ENCODE measurements at places on chromosomes 12 and 14. TPM values are rescaled to one million over a fixed set of nuclear protein-coding genes. Genes with fewer than 3 reads are reported as not detected.

Gene SYNDIG1L
- total RNA-seq = not detected

Gene TMTC2
- total RNA-seq = 12.5 TPM

Gene AKAP5
- 1.3 TPM for total RNA-seq

Gene PRIM1
- 47.3 TPM for total RNA-seq

Gene HOXC6
- total RNA-seq = 10.7 TPM

Gene DUSP6
- 109 TPM for total RNA-seq

Gene PIANP
- total RNA-seq = 8.7 TPM

Gene LRRC43
- total RNA-seq = 1.1 TPM

Gene TAS2R43
- total RNA-seq = 0.47 TPM

Gene BDKRB1
- total RNA-seq = not detected

Gene KCNMB4
- 6.1 TPM for total RNA-seq

Gene IFNG-AS1
- total RNA-seq = not detected

Gene ERH
- total RNA-seq = 488 TPM

Gene KRT85
- not detected for total RNA-seq

Gene MOAP1
- 20.5 TPM for total RNA-seq

Gene MYO1A
- 0.40 TPM for total RNA-seq

Gene ARF6
- total RNA-seq = 55.8 TPM

Gene DLK1
- 4.4 TPM for total RNA-seq

Gene NOVA1
- total RNA-seq = 62.2 TPM

Gene GNB3
- total RNA-seq = 21.2 TPM

Gene TAS2R14
- total RNA-seq = 1.7 TPM

Gene SPIC
- total RNA-seq = not detected

Gene TMX1
- 61.9 TPM for total RNA-seq

Gene PTCSC3
- not detected for total RNA-seq

Gene RFLNA
- 2.1 TPM for total RNA-seq

Gene MFAP5
- total RNA-seq = not detected

Gene GPR132
- total RNA-seq = not detected

Gene TMEM119
- total RNA-seq = 0.72 TPM

Gene SCAF11
- 113 TPM for total RNA-seq

Gene KERA
- not detected for total RNA-seq

Gene IGFBP6
- 0.73 TPM for total RNA-seq

Gene LRCOL1
- total RNA-seq = 0.93 TPM

Gene NKX2-1
- not detected for total RNA-seq

Gene ZFHX2
- total RNA-seq = 11.0 TPM

Gene FAM90A1
- not detected for total RNA-seq

Gene CAPZA3
- total RNA-seq = not detected

Gene PRB2
- not detected for total RNA-seq

Gene PABPN1
- 375 TPM for total RNA-seq

Gene RAB5B
- total RNA-seq = 86.5 TPM

Gene OR4E1
- total RNA-seq = not detected

Gene HOXC10
- 1.8 TPM for total RNA-seq

Gene OR6C2
- not detected for total RNA-seq

Gene CFAP251
- total RNA-seq = 1.6 TPM

Gene PZP
- total RNA-seq = not detected

Gene ORAI1
- total RNA-seq = 15.1 TPM

Gene RPS6KL1
- total RNA-seq = 14.1 TPM

Gene ERC1
- total RNA-seq = 37.9 TPM

Gene ACTN1
- total RNA-seq = 73.9 TPM

Gene EIF2S3B
- 0.96 TPM for total RNA-seq

Measured in neural crest cell (in vitro differentiated cells).